Amniotic stem cell (primary cell): ENCODE measurements at places on chromosomes 3 and 15.
A peak's percentile ranks its signal among the peaks of the same experiment; 100 is the strongest.

GRCh38 chr3:66719796-66720356, 219.1 kb upstream of the LRIG1 start:
- no peak for DNase-seq

- no peak for DNase-seq
Observed at GRCh38 chr3:194032828-194033435, 103.0 kb upstream of the HES1 start.

- DNase-seq = no peak
Observed at GRCh38 chr3:153094386-153094785, 67.6 kb upstream of the RAP2B start.

- peak; percentile 76 for DNase-seq
Observed at GRCh38 chr15:50145451-50145872, 26.4 kb upstream of the ATP8B4 start.

DNA sequence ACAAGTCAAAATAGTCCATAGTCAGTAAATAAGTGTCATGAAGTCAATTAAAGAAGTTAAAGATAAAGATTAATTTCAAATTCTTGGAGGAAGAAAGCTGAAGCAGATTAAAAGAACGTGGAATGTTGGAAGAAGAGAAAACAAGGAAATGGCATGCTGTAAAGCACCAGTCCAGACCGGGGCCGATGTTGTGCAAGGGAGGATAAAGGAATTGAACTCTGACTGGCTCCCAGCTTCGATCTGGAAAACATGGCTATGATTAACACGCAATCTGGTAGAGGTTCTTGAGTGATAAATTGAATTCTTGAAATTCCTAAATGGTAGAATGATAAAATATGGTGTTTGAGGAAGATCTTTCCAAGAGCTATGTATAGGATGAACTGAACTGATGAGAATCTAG, 194.4 kb downstream of the MEIS2 start:
- DNase-seq = no peak

- no peak for DNase-seq
Observed at GRCh38 chr3:124787476-124788195, 57.4 kb downstream of the UMPS start.

DNA sequence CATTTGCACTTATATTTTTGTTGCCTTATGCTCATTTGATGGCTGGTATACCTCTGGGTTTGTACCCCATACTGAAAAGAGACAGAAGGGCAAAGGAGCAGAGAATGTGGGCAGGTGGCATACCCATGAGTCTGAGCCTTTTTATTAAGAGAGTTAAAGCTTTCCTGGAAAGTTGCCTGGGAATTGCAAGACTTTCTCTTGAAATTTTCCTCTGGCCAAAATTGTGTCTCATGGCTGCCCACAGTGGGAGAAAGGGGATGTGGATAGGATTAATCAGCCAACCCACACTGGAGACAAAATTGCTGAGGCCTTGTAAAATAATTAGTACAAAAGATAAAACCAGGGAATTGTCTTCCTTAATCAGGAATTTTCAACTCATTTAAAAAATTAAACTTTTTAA, 8.2 kb upstream of the NMD3 start:
- no peak for DNase-seq

- DNase-seq = no peak
Observed at GRCh38 chr15:66157507-66157906, 96.0 kb downstream of the MEGF11 start.

GRCh38 chr3:184465883-184466412, 86.1 kb downstream of the CHRD start:
- no peak for DNase-seq

- DNase-seq = no peak
Observed at GRCh38 chr3:171970301-171970788, 69.0 kb upstream of the FNDC3B start.
